ENCODE measurements at places on chromosomes 4 and X. TPM values are rescaled to one million over a fixed set of nuclear protein-coding genes. Genes with fewer than 3 reads are reported as not detected.

Gene UGT2B11
- total RNA-seq = not detected

DNA sequence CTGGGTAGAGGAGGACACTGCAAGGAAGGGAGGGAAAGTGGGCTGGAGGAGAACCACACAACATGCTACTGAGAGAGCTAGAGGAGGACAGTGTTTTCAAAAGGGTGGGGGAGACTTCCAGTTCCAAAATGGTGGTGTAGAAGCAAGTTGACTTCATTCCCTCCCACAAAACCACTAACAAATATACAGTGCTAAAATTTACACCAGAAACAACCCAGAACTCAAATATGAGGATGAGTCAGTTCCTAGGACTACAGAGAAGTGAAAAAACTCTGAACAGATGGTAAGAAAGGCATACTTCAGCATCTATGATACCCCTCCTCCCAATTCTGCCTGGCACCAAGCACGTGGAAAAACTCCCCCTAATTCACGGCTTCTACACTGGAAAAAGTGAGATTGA lies 9.8 kb downstream of the AADAT start:
- DNase-seq = no peak

Gene PAK3
- 63.2 TPM for total RNA-seq

- DNase-seq = no peak
Measured at GRCh38 chrX:149493567-149494562, 11.2 kb downstream of the IDS start.

DNA sequence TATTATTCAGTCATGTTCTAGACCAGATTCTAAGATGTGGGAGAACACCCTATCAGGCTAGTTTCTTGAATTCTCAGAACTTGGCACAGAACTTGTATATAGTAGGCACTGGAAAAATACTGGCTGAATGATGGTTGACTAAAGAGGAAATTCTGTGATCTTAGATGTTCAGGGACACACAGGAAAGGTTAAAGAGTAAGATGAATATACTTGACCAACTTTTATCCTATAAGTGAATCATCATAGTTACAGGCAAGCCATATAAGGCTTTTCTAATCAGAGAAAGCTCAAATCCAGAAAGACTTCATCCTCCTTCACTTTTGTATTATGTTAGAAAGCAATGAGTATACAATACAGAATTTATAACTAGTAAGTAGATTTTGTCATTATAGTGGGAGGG lies 53.8 kb downstream of the SEPTIN11 start:
- no peak for DNase-seq

Gene SYP
- total RNA-seq = 85.9 TPM

DNA sequence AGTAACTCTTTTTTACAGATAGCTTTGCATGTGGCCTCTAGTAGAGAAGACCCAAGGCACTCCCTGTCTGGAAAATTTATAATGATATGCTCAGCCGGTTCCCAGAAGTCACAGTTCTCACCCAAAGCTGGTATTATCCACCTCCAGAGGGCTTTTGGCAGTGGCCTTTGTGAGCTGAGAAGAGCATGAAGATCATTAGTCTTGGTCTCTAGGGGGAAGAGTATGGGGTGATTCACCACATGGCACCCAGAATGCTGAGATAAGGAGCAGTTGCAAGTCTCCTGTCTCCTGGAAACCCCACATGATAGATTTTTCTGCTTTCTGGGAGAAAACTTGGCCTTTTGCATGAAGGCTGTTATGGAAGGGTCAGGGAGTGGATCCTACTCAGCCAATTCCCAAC lies 75.4 kb upstream of the PRPS1 start:
- no peak for DNase-seq

DNA sequence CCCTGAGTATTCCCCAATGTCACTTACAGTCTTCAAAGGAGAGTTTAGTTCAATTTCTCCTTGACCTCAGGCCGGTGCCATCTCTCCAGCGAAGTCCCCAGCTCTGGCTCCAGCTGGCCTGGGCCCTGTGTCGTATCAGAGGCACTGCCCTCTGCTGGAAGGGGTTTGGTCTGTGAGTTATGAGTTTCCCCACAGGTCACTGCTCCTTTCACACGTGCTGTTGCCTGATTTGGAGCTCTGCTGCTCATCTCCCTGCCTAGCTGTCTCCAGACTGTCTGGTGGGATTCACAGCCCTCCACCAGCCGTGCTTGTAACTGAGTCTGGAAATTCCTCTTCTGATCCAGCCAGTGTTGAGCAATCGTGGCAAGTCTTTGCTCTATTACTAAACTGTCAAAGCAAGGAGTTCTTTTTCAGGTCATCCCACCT lies at the start of gene RAP2C:
Gene RAP2C (minus strand): TSS at position 105 of the 426 bp plus-strand sequence. CDS start 2,179 bp downstream, outside the sequence.
- peak; percentile 37 for DNase-seq

Gene VCX2
- not detected for total RNA-seq

GRCh38 chr4:81084029-81084428 lies 53.5 kb downstream of the BMP3 start:
- DNase-seq = no peak

DNA sequence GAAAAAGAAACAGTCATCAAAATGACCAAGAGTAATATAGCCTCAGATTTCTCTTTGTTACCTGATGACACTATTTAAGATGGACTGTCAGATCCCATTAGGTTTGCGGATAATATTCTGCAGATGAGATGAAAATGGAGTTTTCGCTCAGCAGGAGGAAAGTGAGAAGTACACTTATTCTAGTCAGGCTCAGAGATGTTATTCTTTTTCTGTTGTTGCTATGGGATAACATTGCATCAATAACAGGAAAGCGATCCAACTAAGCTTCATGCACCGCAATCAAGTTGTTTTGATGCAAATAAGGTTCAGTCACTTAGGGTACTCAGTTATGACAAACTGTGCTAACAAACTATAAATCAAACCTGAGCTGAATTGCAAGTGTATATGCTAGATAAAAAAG lies 415.0 kb downstream of the CCSER1 start:
- no peak for DNase-seq
